ENCODE measurements at places on chromosomes 12 and 14. TPM values are rescaled to one million over a fixed set of nuclear protein-coding genes. Genes with fewer than 3 reads are reported as not detected.

Gene YLPM1
- 33.4 TPM for total RNA-seq

Gene TAS2R30
- total RNA-seq: 4.3 TPM

Gene GAS2L3
- 17.5 TPM for total RNA-seq

Gene CMA1
- total RNA-seq: 0.13 TPM

Gene STRAP
- total RNA-seq: 49.3 TPM

Gene CKB
- 155 TPM for total RNA-seq

Gene RNASE2
- 0.13 TPM for total RNA-seq

- peak; percentile 48 for DNase-seq
Observed at GRCh38 chr14:103155010-103155409, 31.7 kb downstream of the TNFAIP2 start.

GRCh38 chr14:95526483-95527386 is 8.1 kb upstream of the GLRX5 start:
- no peak for DNase-seq

GRCh38 chr12:129527506-129527905 is 376.3 kb downstream of the TMEM132D start:
- DNase-seq: no peak

DNA sequence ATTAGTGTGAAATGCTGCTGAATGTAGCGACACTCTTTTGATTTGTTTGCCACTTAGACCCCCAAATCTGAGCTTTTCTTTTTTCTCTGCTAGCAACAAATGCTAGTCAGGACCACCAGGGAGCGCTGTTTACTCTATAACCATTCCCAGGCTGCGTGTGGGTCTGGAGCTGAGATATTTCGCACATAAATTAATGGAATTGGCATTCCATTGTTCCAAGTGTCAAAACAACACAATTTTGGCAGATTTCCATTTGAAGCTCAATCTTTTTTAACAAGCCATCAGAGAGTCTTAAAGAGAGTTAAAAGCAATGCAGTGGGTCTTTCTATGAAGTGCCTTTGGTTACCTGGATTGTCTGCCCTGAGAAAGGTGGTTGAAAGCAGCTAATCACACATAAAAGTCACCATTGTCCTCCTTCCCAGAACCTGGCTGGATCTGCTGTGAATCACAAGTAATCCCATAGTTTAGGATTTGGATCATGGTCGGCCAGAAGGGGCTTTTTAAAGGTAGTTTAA is 7.4 kb upstream of the TMEM132C start:
- peak; percentile 61 for DNase-seq

DNA sequence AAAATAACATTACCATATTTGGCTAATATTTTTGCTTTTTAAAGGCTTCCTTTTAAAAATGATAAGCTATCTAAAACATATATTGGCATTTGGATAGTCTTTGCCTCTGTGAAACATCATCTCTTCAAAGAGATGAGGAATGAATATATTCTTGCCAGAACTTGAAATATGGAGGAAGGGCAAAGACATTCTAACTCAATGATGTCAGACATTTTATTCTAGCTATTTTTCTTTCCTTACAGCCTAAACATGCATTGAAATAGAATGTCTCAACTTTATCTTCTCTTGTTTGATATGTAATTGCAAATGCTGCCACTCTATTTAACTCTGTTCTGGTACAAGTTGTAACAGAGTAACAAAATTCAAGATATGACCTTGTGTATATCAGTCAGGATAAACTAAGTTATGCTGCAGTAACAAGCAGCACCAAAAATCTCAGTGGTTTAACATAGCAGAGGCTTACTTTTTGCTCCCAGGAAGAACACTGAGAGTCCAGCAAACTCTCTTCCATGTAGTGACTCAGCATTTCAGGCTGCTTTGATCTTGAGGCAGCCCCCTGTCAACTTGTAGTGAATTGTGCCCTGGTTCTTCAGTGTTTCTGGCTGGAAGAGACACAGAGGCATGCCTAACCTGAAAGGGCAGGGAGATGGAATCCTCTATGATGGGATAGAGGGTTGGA is 11.0 kb downstream of the IRAK3 start:
- DNase-seq: no peak

GRCh38 chr12:15698377-15698871 is 90.8 kb downstream of the EPS8 start:
- peak; percentile 63 for DNase-seq

- no peak for DNase-seq
Observed at GRCh38 chr14:39912192-39913100, 480.2 kb upstream of the FBXO33 start.

DNA sequence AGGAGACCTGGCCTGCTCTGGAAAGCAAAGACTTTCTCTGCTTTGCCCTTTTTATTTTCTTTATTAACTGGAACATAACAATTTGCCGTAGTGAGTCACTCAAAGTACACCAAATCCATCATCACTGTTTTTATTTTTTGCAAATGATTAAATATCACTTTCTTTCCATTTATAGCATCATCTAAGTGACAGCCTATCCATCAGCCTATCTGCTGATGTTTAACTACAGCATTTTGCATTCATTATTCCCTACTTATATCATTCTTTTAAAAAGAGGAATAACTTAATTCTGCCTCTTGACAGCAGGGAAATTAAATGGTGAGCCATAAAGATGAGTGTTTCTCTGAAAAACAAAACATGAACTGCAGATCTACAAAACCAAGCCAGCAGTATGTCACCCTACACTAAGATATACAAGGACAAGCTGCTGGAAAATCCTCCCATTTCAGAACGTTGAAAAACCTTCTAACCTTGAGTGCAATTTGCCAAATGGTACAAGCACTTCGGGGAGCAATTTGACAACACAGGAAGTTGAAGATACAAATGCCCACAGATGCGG is 821.3 kb upstream of the TMEM132C start:
- DNase-seq: no peak

GRCh38 chr14:33814010-33814409 is 136.9 kb downstream of the EGLN3 start:
- DNase-seq: no peak

DNA sequence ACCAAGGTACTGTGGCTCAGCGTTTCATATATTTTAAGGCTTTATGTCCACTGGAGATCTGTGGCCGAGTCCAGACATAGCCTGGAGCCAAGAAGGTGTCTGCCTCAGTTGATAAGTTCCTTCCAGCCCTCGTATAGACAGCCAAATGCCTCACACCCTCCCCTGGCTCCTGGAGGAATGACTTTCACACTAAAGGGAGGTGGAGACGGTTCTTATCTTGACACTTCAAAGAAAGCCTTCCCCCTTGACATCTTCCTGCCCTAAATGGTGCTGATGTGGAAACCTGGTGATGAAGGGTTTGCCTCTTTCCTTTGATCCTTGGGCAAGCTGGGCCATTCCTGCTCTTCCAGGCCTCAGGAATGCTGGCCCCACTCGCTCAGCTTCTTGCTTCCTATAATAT is 474.8 kb upstream of the TBX3 start:
- DNase-seq: no peak

GRCh38 chr12:90653040-90653439 is 301.9 kb downstream of the CCER1 start:
- DNase-seq: no peak

- peak; percentile 78 for DNase-seq
Observed at GRCh38 chr12:45122768-45123380, 72.0 kb upstream of the DBX2 start.
